Dermis blood vessel endothelial cell (primary cell): ENCODE measurements at places on chromosomes 5 and 9. TPM values are rescaled to one million over a fixed set of nuclear protein-coding genes. Genes with fewer than 3 reads are reported as not detected.

SPINK7 gene
- total RNA-seq: not detected in 2 replicates

MAMDC2 gene
- 2.9 and 6.7 TPM in 2 replicates for total RNA-seq

TNFSF8 gene
- total RNA-seq: not detected in 2 replicates

MCTP1 gene
- total RNA-seq: 191 and 255 TPM in 2 replicates

CKMT2 gene
- total RNA-seq: 0.51 and 0.56 TPM in 2 replicates

CNTLN gene
- 11.3 and 12.6 TPM in 2 replicates for total RNA-seq

BHMT2 gene
- 5.4 and 18.7 TPM in 2 replicates for total RNA-seq

MIER3 gene
- total RNA-seq: 35.9 and 42.0 TPM in 2 replicates

GRCh38 chr9:129349665-129349947 lies 171.5 kb upstream of the IER5L start:
- no peak for DNase-seq

- DNase-seq: no peak
Measured at GRCh38 chr5:174807471-174807870, 83.1 kb downstream of the MSX2 start.

- DNase-seq: no peak
Measured at GRCh38 chr9:128636556-128637530, 19.8 kb downstream of the DYNC2I2 start.

DNA sequence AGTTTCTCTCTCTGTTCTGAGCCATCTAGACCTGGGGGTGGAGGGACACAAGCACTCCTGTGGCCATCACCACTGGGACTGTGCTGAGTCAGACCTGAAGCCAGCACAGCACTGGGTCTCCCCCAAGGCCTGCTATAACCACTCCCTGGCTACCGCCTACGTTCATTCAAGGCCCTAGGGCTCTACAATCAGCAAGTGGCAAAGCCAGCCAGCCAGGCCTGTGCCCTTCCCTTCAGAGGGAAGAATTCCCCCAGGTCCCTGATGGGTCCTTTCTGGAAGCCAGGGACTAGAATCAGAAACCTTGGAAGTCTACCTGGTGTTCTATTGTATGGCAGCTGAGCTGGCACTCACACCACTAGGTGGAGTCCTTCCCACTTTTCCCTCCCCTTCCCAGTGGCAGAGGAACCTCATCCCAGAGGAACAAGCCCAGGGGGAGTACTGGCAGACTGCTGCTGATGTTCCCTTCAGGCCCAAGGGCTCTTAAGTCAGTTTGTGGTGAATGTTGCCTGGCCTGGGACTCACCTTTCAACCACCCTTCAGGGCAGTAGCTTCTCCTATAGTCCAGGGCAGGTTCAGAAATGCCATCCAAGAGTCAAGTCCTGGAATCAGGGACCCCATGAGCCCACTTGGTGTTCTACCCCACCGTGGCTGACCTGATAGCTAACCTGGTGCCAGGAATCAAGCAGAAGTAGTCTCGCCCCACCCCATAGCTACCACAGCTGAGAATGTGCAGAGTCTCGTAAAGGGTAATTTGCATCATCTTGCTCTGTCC lies 20.0 kb downstream of the JMY start:
- peak; percentile 63 for DNase-seq

GRCh38 chr5:143372187-143372829 lies 31.2 kb downstream of the NR3C1 start:
- DNase-seq: no peak

DNA sequence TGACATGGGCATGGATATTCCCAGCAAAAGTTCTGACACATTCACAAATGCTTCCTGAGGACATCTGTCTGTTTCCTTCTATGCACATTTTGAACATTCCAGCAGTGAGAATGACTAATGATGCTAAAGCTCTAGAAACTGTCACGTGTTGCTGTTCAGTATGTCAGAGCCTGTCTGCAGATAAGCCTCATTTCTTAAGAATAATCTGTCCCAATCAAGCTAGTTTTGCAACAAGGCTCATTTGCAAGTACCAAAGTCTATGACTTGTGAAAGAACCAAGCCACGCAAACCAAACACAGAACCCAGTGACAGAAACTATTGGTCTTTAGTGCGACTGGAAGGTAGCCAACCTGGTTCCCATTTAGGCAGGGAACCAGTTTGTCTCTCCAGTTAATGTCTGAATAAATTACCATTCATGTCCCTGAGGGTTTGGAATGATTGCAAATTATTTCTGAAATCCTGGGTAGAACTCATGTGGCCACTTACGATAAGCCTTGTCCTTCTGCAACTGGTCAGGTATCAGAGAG lies 178.5 kb downstream of the C9orf152 start:
- DNase-seq: peak; percentile 95

DNA sequence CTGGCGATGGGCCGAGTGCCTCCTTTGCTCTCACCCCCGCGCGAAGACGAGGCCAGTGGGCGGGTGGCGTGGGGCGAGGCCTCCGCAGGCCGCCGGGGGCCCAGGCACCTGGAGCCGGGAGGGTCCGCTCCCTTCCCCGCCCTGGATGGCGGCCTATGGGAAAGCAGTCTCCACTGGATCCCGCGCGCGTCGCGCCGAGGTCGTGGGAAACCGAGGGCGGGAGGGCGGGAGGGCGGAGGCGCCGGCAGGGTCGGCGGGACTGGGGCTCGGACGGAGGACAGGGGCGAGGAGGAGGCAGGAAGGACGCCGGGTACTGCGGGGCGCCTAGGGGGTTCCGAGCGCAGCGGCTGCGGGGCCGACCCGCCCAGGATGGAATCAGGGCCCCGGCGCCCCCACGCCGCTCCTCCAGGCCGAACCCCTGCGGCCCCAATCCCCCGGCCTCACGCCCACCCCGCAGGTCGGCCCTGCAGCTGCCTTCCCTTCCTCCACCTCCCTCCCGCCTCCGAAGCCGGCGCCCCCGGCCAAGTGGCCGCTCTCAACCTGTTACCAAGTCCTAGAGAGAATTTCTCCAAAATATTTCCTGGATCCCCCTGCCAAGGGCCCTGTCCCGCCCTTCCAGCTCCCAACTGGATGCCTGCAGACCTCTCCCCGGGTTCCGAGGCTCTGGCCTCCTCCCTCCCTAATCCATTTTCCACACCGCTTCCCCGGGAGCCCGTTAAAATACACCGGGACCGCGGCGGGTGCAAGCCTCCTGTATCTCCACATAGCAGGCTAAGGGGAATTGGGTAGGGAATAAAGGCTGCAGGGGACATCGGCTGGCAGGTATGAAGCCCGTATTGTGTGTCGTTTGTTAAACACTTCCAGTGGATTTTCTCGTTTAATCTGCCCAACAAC lies 146.3 kb downstream of the ERCC6L2 start:
- DNase-seq: no peak

DNA sequence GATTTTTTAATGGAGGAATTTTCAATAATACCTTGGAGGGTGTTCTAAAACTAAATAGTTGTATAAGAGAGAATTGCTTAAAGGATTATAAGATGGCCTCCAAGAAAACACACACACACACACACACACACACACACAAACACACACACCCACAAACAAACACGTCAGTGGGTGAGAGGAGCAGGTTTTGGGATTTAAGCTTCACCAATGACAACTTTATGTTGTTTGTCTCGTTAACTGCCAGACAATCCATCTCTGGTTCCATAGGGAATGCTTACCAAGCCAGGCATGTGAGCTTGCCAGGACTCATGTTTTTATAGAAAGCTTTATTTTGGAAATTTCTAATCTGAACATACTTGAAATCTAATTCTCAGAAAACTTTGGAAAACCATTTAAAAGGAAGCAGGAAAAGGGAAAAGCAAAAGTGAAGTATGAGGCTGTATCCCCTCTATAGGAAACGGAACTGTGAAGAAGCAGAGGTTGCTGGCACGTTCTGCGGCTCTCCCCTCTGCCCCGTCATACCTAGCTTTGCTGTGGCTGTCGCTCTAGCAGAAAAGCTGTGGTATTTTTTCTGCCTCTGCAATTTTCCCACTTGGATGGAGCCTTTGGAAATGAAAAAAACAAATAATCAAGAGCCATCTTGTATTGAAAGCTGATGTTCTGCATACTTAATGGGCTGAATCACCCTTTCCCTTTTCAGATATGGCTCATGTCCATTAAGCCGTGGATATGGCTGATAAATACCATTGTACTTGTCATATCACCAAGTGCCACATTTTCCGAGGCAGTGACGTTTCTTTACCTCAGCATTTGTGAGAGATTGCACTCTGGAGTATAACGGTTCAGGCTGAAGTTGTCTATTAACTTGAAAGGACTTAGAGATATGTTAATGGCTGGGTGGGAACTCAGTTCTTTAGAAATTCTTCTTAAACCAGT lies 112.7 kb downstream of the NTRK2 start:
- peak; percentile 45 for DNase-seq

GRCh38 chr5:156835905-156836304 lies 14.2 kb upstream of the PPP1R2B start:
- no peak for DNase-seq

DNA sequence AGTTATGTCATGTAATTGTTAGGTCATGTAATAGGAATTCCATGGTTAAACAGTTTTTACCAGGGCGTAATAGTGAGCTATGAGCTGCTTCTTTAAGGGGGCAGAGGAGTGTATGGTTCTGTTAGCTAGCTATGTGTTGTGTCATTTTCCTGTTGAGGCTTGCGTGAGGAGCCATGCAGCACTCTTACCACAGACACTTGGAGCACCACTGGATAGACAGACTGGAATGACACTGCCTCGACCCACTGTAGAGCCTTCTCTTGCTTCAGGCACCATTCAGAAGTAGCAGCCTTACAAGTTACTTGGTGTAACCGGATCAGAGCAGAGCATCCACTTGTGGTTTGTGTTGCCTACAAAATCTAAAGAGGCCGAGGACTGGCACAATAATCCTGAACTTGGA lies 28.3 kb upstream of the STOM start:
- peak; percentile 68 for DNase-seq

DNA sequence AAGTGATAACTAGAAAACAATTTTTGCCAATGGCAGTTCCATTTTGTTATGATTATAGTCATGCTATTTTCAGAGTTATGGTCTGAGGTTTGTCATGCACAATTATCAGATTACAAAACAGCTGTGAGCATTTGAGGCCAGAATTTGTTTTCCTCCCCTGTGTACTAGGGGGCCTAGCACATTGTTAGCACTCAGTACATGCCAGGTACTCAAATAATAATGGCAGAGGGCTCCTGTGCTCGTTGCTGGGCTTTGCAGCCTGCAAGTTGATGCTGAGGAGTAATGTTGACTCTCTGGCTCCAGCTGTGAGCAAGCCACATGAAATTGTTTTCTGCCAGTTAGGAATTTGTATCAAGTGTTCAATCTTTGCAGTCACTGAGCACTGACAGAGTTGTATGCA lies 6.9 kb downstream of the DNAI1 start:
- DNase-seq: no peak

GRCh38 chr5:83645936-83646335 lies 74.7 kb downstream of the HAPLN1 start:
- DNase-seq: no peak

DNA sequence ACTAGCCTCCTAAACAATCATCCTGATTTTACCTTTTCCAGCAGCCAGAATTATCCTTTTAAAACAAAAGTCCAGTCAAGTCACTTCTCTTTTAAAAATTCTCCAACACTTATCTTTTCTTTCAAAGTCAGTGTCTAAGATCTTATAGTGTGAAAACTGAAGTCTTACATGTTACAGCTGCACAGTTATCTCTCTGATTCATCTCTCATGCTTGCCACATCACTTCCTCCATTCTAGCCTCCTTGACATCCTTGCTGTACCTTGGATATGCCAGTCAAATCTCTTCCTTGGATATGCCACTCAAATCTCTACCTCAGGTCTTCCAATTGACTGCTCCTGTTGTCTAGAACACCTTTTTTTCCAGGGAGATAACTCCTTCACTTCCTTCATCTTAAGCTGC lies 361.7 kb upstream of the FTMT start:
- DNase-seq: no peak

- DNase-seq: no peak
Measured at GRCh38 chr5:143693651-143694252, 118.2 kb upstream of the HMHB1 start.

DNA sequence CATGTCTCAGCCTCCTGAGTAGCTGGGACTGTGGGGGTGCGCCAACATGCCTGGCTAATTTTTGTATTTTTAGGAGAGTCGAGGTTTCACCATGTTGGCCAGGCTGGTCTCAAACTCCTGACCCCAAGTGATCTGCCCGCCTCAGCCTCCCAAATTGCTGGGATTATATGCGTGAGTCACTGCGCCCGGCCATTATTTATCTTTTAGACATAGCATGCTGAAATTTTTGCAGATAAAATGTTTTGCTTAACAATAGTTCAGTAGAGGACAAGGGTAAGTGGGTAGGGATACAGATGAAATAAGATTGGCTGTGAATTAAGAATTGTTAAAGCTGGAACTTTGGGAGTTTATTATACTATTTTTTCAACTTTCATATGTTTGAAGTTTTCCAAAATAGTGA lies 150.8 kb upstream of the GRHPR start:
- no peak for DNase-seq

DNA sequence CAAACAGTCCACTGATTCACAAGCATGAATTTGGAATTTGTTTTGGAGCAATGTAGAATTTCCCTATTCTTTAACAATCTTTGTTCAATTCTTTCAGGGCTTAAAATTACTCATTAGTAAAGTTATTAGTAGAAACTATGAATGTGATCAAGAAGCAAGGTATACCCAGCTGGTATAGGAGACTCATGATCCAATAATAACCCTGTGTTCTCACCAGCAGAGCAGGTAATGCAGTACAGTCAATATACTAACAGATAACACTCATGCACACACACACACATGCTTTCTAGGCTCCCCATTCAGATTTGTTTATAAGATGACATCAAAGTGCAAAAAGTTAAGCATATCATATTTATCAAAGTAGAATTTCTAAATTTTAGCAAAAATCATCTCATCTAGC lies 445.2 kb downstream of the ELAVL2 start:
- no peak for DNase-seq

DNA sequence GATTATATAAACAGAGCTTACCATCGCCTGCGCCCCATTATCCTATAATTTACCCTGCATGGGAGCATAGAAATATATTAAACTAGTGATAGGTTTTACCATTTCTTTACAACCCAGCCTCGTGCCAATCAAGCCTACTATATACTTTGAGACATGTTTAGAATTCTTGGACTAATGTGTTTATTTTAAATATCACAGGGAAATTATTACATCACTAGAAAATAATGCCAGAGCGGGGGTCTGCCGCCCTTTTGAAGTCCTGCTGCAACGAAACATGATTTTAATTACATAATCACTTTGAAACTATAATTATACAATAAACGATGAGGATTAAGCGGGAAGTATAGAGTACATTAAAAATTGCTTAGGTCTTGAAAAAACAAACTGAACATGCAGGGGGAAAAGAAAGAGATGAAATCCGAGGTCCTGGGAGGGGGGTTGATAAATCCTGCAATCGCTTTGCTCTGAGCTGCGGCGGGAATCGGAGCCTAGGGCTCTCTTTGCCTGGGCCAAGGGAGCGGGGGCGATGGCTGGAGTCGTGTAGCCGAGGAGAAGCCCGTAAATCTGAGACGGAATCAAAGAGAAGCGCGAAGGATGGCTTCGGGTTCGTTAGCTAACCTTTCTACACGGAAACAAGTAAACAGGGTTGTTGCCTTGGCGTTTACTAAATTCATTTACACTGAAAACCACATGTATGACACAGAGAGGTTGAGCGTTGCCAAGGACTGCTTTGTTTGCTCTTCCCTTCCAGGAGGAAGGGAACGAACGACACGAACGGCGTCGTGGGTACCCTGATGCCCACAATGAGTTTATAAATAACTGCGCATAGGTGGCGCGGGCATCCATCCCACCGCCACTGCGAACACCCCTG lies 127.6 kb downstream of the TMEM174 start:
- DNase-seq: no peak
